ENCODE measurements at places on chromosomes 1 and 21.

DNA sequence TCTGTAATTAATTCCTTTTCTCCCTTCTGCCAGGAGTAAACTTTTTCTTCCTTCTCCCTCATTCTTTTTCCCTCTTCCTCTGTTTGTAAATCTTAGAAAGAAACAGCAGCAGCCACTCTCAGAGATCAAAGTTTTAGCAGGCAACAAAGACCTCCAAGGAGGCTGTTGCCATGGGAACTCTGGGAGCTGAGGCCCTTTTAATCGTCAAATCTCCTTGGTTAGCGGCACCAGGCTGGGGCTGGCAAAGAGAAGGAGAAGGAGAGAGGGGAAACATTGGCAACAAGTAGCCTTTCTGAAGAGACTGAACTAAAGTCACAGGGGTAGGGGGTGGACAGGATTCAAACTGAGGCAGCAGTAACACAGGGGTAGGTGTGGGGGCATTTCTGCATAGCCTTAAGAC is 25.2 kb downstream of the ILDR2 start:
- no peak for DNase-seq

DNA sequence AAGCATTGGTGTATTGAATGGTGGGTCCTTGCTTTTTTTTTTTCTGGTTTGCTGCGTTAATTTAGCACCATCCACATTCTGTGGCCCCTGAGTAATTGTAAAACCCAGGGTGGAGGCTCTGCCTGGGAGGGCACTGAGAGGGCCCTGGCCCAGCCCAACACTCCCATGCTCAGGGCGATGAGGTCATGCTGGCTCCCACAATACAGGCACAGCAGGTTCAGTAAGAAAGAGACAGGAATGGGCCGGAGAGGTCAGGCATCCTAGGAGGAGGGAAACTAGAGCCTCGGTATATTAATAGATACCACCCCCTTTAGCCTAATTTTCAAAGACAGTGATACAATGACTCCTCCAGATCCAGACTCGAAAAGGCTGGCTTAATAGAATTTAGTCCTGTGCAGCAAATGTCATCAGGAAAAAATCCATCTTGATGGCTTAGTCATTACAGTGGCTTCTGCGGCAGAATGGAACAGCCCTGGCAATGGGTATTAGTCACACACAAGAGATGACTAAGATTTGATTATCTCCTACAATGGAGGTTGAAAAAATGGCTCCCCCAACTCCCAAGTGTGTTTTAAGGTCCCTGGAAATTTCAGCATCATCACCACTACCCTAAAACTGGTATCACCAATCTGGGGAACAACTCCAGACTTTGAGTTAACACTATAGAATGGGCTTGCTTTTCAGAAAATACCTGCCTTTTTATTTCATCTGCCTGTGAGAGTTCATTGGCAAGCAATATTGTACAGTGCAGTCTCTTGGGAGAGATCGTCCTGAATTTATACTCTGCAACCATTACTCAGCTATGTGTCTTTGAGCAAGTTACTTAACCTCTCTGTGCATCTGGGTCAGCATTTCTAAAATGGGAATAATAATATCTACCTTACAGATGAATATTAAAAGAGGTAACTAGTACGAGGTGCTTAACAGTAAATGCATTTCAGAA is 43.9 kb upstream of the LYST start:
- peak; percentile 72 for DNase-seq

- DNase-seq, result no peak
These were observed 30.9 kb downstream of the PROX1 start for GRCh38 chr1:214018386-214019268.

- DNase-seq, result no peak
These were observed 7.7 kb upstream of the MPZL1 start for GRCh38 chr1:167714098-167714438.

- no peak for DNase-seq
These were observed 169.3 kb upstream of the ETV3 start for GRCh38 chr1:157307491-157307890.

- no peak for DNase-seq
These were observed 34.1 kb downstream of the CMPK1 start for GRCh38 chr1:47367651-47368050.

- no peak for DNase-seq
These were observed 43.4 kb downstream of the WDR64 start for GRCh38 chr1:241695246-241696171.
